Activated naive CD4-positive, alpha-beta T cell treated with anti-CD3 and anti-CD28 coated beads, Interleukin-2, amount 50 U/mL, for 16 hours (primary cell): ENCODE measurements at places on chromosomes 12 and 14.

GRCh38 chr14:76929927-76930326, 98.6 kb downstream of the IRF2BPL start:
- peak; percentile 42 for DNase-seq

GRCh38 chr12:107111314-107111713, 18.0 kb upstream of the CRY1 start:
- no peak for DNase-seq

- peak; percentile 17 for DNase-seq
These were observed 2.0 kb upstream of the PELI2 start for GRCh38 chr14:56115976-56116893.

GRCh38 chr12:58139894-58140293, 198.5 kb downstream of the ATP23 start:
- no peak for DNase-seq

DNA sequence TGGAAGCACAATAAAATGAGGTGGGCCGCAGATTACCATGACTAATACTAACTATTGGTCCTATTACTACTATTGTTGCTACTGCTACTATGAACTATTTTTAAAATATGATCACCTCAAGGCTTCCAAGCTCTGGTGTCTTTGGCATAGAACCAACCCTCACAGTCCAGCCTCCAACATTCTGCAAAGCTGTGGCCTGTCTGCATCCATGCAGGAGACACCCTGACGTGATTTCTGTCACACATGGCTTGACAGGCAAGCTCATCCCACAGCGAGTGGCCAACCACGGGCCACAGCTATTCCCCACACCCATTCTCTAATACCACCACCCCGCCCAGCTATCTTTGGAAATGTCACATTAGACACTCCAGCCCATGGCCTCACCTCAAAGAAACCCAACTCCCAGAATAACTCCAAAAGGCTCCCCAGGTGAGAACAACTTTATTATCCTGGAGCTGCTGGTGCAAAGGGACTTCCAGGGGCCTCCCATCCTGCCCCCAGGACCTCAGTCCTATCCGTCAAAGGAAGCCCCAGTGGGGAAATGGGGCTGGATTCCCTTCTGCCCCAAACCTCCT, 14.4 kb downstream of the ISCU start:
- DNase-seq, result no peak

DNA sequence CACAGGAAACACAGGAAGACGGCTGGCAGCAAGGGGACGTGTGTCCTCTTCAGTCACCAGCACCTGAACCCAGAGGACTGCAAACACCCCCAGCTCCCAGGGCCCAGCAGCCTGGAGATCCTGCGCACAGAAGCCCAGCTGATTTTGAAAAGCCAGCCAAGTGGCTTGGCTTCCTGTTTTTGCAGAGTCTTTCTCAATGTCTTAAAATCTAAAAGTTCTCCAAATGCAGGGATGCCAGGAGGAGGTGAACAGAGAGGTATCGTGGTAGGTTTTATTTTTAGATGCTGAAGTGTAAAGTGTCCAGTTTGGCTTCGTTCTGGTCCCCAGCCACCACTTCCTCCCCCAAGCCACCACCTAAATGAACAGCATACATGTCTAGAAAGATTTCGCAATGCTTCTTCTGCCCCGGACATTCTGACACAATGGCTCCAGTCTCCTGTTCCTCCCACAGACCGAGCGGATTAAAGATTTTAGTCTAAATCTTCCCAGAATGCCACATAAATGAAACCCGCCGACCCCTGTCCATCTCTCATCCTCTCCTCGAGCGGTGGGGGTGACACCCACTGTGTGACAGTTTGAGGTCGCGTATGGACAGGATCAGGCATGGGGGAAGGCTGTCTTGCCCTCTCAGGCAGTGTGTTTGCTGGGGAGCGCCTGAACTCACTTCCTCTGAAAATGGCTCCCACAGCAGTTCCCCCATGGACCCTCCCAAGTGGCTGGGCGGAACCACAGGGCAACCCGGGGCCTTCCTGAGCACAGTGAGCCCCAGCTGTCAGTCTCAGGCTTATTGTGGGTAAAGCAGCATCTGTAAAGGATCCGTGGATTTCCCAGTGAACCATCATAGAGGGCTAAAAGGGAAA, 41.6 kb downstream of the ITPK1 start:
- no peak for DNase-seq

GRCh38 chr14:69850086-69850735, 29.0 kb upstream of the SMOC1 start:
- DNase-seq, result no peak

- no peak for DNase-seq
These were observed 142.1 kb downstream of the GXYLT1 start for GRCh38 chr12:42002563-42002962.

DNA sequence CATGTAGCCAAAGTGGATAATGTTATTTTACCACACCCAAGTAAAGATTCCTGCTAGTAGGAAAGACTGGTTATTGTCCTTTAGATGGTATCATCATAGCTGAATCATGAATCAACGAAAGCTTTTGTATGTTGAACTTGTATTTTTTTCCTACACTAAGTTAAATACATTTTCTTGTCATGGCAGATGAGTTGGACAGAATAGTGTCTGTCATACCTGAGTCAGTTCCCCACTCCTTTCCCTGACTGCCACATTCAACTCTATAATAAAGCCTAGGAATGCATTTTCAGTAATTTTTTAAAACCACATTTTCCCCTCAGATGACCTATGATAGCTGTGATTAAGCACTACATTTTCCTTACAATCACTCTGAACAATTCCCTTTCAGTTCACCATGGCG, 9.3 kb upstream of the PTHLH start:
- no peak for DNase-seq

GRCh38 chr12:3329361-3329760, 161.6 kb upstream of the PRMT8 start:
- DNase-seq, result no peak

DNA sequence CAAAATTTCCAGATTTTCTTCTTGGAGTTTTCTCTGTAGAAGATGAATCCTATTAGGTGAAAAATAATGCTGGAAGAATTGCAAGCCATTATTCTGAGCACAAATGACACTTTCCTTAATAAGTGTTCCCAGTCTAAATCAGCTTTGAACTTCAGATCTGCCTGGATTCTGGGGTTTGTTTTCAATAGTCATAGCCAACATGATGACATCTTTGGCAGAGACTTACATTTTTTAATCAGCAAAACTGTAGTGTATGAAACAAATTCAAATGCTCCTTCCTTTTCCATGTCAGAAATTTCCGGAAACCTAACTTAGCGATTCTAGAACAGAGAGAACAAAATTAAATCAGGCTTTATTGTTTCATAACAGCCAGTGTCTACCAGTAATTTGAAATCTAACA, 88.5 kb downstream of the TSPAN8 start:
- no peak for DNase-seq

- peak; percentile 43 for DNase-seq
These were observed 663 bp downstream of the PTGER2 start for GRCh38 chr14:52314595-52315354.

DNA sequence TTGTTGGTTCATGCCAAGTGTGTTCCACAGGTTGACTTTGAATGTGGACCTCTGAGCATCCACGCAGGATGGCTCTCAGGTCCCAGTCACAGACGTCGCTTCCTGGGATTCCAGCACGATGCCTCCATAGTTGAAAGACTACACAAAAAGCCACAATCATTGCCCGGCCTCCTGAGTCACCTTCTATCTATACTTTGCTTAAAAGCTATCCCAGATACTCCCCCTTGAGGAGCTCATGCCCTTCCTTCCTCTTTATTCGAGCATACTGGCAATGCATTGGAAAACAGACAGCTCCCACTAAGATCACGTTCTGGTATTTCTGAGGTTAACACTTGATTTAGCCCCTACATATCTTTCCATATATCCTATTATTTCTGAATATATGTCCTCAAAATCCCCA, 40.1 kb downstream of the ZNF664 start:
- no peak for DNase-seq

- DNase-seq, result no peak
These were observed 808.1 kb upstream of the USP15 start for GRCh38 chr12:61452076-61452475.

DNA sequence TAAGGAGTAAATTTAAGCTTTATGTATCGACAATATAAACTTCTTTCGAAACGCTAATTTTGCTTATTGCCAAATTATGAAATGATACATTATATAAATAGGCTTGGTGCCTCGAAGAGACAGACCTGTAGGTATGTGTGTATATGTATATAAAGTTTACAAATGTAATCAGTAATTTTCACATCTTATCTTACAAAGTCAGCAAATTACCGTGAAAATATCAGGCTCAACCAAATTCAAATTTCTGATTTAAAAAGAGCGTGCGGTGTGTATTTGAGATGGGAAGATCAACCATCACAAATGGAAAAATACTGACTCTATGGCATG, 605 bp downstream of the ZCRB1 start:
- no peak for DNase-seq

DNA sequence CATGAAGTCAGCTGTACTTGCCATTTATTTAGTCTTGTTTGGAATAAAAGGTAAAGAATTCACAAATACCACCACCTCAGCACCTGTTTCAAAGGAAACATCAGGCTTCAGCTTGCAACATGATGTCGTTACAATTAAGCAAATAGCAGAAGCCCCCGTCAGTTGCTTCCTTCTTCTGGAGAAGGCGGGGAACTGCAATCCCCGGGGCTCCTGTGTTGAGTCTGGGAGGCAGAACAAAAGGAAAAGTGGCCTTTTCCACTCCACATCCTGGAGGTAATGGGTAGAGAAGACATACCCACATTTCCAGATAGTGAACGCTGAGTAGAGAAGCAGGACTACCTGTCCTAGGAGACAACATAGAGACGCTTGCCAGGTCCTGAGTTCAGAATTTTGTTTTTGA, 92.8 kb downstream of the DNAH10 start:
- no peak for DNase-seq

DNA sequence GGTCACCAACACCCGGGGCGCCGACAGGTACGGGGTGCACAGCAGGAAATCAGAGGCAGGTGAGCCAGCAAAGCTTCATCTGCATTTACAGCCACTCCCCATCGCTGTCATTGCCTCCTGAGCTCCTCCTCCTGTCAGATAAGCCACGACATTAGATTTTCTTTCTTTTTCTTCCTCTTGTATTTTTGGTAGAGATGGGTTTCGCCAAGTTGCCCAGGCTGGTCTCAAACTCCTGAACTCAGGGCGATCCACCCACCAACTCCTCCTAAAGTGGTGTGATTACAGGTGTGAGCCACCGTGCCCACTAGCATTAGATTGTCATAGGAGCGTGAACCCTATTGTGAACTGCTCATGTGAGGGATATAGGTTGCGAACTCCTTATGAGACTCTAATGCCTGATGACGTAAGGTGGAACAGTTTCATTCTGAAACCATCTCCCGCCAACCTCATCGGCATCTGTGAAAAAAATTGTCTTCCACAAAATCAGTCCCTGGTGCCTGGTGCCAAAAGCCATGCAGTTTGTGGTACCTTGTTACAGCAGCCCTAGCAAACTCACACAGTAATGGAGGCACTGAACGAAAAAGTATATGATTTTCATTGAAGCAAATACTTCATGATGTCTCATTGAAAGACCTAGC, 1.5 kb downstream of the STYK1 start:
- DNase-seq, result no peak

DNA sequence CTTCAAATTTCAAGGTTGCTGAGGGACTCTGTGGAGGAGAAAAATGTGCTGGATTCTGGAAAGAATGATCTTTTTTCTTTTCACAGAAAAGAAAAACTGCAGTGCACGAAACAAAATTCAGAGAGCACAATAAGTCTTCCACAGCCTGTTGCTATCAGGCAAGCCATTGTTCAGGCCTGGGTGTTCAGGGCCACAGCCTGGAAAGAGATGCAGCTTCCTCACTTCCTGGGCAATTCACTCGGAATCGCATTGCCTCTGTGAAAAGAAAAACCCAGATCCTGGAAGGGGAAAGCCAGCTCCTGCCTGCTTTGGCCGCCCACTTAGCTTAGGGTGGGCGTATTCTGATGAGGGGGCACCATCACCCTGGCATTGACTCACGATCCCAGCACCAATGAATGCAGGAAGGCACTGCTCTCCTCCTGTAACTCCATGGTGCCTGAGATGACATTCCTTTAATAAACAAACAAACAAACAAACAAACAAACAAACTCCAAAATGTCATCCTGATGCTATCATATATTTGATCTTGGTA, 863.9 kb downstream of the BCL11B start:
- DNase-seq, result no peak

DNA sequence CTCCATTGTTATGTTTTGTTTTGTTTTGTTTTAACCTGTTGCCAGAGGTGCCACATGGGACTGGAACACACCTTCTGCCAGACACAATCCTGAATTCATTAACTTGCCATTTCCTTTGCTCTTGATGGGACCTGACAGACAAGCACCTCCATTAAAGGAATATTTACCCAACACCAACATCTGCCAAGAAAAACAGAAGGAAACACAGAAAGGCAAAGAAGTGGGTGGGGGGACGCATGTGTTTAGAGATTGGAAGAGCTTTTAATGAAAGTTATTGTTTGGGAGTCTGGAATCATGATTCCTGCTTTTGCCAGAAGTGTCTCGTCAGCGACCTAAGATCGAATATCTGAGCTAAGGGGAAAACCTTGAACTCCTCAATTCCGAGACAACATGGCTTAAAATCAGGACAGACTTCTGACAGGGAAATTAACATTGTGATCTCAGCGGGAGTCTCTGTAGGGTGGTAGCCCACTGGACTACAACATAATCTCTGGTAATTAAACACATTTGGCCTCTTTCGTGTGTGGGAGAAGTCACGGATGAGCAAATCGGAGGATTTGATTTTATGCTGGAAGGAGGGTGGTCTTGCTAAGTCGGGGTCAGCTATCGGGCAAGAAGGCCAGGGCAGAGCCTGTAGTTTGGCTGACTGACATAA, 210.4 kb upstream of the FAR2 start:
- DNase-seq, result no peak

DNA sequence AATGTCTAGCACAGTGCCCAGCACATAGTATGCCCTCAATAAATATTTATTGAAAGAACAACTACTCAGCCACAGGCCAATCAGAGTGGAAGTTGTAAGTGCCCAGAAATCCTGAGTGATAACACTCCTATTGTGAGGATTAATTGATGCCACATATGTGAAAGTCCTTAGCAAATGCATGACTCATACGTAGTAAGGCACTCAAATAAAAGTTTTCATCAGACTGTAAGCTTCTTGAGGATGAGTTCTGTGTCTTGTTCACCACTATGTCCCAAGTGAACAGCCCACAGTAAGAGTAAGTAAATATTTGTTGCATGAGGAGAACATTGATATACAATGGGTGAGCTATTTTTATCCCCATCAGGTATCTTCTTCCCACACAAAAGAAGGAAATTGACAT, 24.7 kb upstream of the ANO6 start:
- no peak for DNase-seq

- DNase-seq, result no peak
These were observed 139.2 kb downstream of the RASSF9 start for GRCh38 chr12:85697003-85697402.
